ENCODE measurements at places on chromosomes 13 and 19.

GRCh38 chr13:103255587-103256301 lies 189.5 kb upstream of the SLC10A2 start:
- no peak for DNase-seq

- no peak for DNase-seq
Measured at GRCh38 chr19:45881909-45882528, 3.9 kb downstream of the IRF2BP1 start.

DNA sequence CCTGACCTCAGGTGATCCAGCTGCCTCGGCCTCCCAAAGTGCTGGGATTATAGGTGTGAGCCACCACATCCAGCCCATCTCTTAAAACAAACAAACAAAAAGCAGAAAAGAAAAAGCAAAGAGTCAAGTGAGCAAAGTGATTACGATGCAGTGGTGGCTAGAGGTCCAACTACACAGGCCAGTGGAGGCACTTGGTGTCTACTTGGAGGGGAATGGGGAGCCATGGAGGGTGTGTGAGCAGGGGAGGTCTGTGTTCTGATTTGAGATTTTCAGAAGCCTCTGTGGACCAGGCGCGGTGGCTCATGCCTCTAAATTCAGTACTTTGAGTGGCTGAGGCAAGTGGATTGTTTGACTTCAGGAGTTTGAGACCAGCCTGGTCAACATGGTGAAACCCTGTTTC lies 6.6 kb downstream of the COLGALT1 start:
- no peak for DNase-seq

GRCh38 chr19:14672188-14672872 lies 2.3 kb downstream of the ADGRE3 start:
- peak; percentile 96 for DNase-seq

GRCh38 chr19:757811-758668 lies 7.1 kb downstream of the MISP start:
- no peak for DNase-seq

- no peak for DNase-seq
Measured at GRCh38 chr13:33347861-33348260, 62.3 kb upstream of the STARD13 start.

GRCh38 chr19:55491546-55492360 lies 3.5 kb downstream of the SSC5D start:
- DNase-seq, result no peak

DNA sequence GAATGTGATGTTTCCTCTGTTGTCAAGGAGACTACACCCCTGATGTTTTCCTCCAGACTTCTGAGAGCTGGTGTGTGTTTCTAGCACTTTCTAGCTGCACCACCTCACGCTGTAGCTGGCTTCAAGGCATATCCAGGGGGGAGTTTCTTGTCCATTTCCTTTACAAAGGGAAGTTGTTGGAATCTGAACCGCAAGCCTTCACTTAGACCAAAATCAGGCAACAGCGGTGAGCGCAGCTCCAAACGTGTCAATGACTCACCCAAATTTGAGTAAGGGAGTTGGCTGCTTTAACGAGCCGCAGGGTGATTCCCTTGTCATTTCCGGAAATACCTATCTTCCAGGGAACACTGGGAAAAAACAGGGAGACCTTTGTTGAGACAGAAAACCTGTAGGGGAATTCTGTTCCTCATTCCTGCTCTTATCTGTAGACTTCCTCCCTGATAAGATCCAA lies 2.5 kb downstream of the LDLR start:
- peak; percentile 76 for DNase-seq

- no peak for DNase-seq
Measured at GRCh38 chr13:66443926-66444325, 786.2 kb downstream of the PCDH9 start.

- no peak for DNase-seq
Measured at GRCh38 chr13:113938716-113939115, 35.2 kb downstream of the C13orf46 start.

GRCh38 chr13:87671031-87671752 lies at the start of gene SLITRK5:
Gene SLITRK5 (plus strand): TSS chr13:87671371. CDS start chr13:87675389, 4,018 bp downstream.
- DNase-seq, result peak; percentile 88

DNA sequence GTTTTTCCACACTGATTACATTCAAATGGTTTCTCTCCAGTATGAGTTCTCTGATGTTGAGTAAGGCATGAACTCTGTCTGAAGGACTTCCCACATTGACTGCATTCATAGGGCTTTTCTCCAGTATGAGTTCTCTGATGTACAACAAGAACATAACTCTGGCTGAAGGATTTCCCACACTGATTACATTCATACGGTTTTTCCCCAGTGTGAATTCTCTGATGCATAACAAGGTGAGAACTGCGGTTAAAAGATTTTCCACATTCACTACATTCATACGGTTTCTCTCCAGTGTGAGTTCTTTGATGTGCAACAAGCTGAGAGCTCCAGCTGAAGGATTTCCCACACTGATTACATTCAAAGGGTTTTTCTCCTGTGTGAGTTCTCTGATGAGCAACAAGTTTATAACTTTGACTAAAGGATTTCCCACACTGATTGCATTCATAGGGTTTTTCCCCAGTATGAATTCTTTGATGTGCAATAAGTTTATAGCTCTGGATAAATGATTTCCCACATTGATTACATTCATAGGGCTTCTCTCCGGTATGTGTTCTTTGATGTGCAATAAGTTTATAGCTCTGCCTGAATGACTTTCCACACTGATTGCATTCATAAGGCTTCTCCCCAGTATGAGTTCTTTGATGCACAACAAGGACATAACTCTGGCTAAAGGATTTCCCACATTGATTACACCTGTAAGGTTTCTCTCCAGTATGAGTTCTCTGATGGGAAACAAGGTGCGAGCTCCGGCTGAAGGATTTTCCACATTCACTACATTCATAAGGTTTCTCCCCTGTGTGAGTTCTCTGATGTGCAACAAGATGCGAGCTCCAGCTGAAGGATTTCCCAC lies 23.5 kb downstream of the ZNF180 start:
- peak; percentile 33 for DNase-seq

DNA sequence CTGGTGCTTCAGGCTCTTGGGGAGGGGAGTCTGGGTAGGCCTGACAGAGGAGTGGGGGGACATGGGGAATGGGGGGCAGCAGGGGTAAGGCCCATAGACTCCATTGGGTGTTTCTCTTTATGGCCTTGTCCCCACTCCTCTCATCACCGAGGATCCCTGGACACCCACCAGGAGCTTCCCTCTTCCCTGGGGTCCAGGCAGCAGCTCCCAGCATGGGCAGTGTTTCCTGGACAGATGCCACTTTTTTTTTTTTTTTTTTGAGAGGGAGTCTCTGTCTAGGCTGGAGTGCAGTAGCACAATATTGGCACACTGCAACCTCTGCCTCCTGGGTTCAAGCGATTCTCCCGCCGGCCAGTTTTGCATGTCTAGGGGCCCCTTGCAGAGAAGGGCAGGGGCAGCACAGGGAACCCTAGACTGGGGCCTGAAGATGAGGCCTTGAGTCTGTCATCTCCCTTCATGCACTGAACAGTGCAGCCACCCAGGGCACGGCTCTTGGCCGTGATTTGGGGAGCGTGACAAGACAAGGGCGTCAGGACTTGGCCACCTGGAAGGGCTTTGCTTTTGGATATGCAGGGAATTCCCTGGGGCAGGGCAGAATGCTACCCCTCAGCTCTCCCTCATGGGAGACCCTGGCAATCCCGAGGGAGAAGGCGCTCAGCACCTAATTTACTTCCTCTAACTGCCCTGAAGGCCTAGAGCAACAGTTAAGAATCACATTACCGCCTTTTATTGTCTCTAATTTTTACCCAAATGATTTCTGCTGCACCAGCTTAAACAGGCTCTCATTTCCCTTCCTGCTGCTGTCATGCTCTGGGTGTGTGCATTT lies 213.9 kb upstream of the ZNF536 start:
- DNase-seq, result no peak

- DNase-seq, result no peak
Measured at GRCh38 chr13:97139691-97140090, 82.4 kb upstream of the MBNL2 start.

DNA sequence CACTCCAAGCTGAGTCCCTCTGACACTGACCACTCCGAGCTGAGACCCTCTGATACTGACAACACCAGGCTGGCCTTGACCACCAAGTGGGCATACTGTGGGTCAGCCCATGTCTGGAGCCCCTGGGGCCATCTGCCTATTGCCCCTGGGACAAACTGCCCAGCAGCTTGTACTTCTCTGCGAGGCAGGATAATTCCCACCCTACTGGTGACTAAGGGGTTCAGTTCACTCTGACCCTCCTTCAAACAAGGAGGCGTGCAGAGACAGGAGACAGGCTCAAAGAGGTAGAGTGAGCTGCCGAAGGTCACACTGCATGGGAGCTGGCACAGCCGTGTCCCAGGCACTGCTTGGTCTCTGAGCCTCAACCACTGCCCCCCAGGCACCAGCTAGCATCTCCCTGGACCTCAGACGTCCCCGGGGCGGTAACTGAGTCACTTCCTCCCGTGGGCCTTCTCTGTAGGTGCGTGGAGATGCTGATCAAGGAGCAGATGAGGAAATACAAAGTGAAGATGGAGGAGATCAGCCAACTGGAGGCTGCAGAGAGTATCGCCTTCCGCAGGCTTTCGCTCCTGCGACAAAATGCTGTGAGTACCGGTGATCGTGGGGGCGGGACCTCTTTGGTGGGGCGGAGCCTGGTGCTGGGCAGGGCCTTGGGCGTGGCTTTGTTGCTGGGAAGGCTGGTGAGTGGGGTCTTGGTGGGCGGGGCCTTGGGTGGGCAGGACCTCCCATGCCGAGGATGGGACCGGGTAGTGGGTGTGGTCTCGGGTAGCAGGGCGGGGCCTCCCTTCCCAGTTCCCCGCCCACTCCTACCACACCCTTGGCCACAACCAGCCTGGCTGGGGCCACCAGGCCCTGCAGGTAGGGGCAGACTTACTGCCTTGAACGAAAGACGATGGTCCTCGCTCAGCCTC lies 5.8 kb upstream of the USE1 start:
- DNase-seq, result peak; percentile 31

DNA sequence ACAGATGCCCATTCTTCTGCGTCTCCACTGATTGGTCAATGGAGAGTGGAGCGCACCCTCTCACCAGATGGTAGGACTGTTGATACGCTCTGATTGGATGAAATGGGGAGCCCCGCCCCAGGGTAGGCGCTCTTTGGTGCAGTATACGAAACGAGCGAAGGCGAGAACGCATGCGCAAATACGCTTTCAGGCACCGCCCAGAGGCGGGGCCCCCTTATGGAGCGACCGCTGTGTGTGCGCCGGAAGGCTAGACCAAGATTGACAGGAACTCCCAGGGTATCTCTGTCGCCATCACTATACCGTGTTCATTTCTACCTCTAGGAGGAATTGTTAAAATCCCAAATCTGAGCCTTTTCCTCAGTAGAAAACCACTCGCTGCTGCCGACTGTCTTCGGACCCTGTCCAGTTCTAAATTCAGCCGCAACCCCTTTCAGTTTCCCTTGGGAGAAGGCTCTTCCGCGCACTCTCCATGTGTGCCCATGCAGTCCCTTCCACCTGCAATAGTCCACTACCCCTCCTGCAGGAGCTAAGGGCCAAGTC lies 720 bp upstream of the HNRNPL start:
- no peak for DNase-seq

DNA sequence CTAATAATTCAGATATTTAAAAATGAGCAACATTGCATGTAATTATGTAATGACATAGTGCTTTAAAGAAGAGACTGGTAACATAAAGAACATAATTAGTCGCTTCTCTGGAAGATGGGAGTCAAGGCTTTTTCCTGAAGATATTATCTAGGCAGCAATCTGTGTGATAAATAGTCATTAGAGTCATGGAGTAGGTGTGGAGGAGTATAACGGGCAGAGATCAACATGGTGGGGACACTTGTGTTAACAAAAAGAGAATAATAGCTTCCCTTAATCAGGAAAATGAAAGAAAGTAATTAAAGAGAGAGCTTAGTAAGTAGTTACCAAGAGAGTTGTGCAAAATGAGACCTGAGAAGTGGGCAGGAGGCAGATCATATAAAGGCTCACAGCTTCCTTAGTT lies 1417.1 kb upstream of the ATXN8OS start:
- no peak for DNase-seq

DNA sequence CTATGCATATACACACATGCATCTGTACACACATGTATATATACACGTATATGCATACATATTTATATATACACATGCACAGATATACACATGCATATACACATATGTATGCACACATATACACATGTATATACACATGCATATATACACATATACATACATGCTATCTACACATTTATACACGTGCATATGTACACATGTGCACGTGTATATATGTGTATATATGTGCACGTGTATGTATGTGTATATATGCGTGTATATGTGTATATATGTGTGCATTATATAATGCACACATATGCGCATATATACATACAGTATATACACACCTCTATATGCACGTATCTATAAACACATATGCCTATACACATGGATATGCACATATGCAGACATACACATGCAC lies 17.8 kb downstream of the ARHGEF7 start:
- no peak for DNase-seq

- no peak for DNase-seq
Measured at GRCh38 chr13:40438999-40439797, 227.2 kb downstream of the FOXO1 start.

DNA sequence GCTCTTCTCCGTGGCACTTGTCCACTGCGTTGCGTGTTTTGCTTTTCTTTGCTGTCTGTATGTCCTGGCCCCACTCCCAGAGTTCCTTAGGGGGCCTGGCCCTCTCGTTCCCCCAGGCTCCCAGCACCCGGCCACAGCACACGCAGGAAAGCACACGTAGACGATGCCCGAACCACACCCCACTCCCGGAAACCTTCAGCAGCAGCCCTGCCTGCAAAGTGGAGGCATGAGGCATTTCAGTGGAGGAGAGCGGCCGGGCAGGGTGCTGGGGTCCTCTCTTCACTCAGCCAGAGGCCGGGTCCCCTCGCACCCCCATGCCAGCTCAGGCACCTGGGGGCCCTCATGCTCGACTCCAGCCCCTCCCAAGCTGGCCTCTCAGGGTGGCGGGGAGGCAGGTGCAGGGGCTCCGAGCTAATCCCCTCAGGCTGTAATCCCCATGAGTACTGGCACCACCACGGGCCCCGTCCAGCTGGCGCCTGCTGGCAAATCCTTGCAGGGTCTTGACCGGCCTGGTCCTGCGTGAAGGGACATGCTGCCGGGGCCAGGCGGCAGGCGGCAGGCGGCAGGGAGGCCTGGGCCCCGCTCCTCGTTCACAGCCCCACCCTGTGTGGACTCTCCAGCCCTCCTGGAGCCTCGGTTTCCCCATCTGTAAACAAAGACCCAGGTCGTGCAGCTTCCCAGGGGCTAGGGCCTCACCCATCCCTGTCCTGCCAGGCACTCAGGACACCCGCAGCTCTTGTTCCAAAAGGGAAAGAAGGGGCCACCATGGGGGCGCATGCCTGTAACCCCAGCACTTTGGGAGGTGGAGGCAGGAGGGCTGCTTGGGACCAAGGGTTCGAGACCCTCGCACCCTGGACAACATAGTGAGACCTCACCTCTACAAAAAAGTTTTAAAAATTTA lies 7.0 kb downstream of the PIP5K1C start:
- DNase-seq, result no peak

- no peak for DNase-seq
Measured at GRCh38 chr19:590396-590745, 690 bp downstream of the HCN2 start.

- DNase-seq, result no peak
Measured at GRCh38 chr13:113905942-113906341, 42.1 kb upstream of the GAS6 start.

Measured in suppressor macrophage (primary cell).